Inflammatory macrophage (primary cell): ENCODE measurements at places on chromosomes 2 and 18.

DNA sequence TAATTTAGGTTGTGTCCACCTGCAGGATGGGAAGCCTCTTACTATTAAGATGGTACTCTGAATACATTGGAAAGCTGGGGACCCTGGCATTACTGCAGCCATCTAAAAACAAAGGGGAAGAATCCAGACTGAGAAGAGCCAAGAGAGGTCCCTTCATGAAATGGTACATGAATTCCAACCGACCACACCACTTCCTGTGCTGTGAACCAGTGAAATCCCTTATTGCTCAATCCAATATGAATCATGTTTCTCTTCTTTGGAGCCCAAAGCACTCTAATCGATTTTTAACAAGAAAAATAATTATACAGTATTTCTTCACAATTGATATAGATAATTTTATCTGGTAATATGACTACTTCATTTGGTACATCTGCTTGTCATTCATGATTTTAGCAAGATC, 479.7 kb upstream of the RAB6C start:
- no peak for DNase-seq

DNA sequence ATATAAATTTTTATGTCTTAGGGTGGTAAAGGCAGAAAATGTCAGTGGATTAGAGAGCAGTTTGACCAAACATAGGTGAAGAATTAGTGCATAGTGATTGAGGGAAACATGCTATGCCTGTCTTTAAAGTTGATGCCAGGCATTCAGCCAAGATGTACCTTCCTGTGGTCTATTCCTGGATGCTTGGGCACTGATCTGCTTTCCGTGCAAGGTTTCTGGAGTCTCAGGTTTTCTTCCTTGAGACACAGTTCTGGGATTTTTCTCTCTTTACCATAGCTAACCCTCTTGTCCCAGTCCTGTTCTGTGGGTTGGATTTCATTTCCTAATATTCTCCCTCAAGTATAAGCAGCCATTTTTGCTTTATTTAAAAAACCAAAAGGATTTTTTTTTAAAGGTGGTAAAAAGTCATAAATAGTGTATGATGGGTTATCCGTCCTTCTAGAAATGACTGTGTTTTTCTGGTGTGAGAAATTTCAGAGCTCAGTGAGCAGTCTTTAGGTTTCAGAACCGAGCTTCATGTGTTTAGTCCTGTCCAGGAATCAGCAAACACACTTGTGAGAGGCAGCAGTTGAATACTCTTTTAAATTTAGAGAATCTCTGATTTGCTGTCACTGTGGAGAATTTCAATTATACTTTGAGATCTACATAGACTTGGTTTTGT, 43.0 kb upstream of the CYBRD1 start:
- DNase-seq, result no peak

- no peak for DNase-seq
Observed at GRCh38 chr2:45964906-45965305, 313.4 kb downstream of the PRKCE start.

GRCh38 chr2:103324671-103325070, 562.8 kb downstream of the TMEM182 start:
- no peak for DNase-seq

GRCh38 chr2:190578158-190579057, 43.9 kb upstream of the NEMP2 start:
- no peak for DNase-seq

- no peak for DNase-seq
Observed at GRCh38 chr2:132473174-132473883, 56.7 kb downstream of the GPR39 start.

DNA sequence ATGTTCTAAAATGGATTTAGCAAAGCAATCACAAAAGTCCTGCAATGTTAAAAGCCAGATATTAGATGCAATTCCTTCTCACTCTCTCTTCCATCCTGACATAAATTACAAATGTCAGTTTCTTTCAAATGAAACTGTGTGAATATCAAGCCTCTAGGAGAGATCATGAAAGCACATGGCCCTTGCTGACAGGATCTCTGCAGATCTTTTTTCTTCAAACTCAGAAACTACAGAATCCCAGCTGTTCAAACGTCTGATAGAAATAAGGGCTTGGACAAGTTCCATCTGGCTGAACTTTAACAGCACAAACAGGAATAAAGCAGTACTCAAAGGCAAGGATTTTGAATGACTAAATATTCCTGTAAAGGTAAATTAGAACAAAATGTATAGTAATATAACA, 47.6 kb downstream of the PDE1A start:
- no peak for DNase-seq

DNA sequence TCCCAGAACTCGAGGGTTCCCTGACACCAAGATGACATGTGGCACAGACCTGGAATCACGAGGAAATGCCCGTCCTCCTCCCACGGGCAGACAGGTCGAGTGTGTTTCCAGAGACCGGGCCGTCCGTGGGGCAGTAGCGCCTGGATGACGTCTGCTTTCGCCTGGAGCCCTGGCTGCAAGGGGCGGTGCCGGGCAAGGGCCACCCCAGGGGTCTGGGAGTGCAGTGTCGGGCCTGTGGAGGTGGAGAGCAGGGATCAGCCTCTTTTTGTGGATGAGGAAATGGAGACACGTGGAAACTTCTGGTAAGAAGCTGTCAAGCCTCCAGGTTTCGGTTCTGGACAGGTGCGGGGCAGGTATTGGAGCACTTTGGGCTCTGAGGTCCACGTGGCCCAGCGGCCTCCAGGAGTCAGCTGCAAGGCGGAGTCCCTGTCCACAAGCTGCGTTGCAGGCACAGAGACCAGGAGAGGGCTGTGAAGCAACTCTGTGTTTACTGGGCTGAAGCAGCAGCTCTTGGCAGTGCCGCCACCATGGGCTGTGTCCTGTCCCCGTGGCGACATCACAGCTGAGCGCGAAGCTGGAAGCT, 25.6 kb downstream of the NFATC1 start:
- DNase-seq, result no peak

DNA sequence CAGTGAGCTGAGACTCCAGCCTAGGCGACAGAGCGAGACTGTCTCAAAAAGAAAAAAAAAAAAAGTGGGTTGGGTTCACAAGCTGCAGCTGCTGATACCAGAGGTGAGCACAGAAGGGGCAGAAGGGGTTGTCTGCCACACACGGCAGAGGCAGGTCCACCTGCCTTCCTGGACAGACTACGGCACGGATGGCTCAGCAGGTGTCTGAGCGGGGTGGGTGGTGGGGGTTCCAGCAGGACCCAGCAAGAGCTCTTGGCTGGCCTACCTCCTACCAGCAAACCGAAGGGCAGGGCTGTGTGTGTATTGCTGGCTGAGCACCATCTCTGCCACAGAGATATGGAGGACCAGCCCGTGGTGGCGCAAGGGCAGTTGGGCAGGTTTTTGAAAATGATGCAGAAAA, 130.4 kb upstream of the ASB18 start:
- DNase-seq, result no peak

- no peak for DNase-seq
Observed at GRCh38 chr18:73199151-73199550, 331.4 kb upstream of the NETO1 start.

- DNase-seq, result peak; percentile 43
Observed at GRCh38 chr2:65396348-65397026, 35.9 kb downstream of the SPRED2 start.

DNA sequence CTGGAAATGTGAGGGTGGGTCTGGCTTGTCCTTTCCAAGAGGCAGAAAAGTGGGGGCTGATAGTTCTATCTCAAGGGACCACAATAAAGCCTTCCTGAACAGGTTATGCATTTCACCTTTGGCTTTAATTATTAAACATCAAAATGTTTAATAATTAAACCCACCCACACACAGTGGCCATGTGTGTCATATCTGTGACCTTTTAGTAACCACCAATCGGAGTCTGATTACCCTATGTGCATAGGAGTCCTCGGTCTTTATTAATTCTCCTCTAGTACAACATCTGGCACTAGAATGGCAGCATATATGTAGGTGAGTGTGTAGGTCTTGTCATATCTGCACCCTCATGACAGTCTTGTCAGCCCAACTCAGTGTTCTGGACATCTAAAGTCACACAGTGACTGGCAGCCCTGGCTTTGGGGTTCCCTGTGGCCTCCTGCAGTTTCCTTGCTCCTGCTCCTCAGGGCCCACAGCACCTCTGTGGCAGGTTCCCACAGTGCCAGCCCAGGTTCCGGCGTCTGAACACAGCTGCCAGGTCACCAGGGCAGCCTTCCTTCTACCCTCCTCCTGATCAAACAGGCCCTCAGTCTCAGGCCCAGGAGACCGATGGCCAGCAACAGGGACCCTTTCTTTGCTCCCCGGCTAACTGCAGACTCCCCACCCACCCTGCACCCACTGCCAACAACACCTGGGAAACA, 100.9 kb downstream of the MTCL1 start:
- DNase-seq, result no peak

DNA sequence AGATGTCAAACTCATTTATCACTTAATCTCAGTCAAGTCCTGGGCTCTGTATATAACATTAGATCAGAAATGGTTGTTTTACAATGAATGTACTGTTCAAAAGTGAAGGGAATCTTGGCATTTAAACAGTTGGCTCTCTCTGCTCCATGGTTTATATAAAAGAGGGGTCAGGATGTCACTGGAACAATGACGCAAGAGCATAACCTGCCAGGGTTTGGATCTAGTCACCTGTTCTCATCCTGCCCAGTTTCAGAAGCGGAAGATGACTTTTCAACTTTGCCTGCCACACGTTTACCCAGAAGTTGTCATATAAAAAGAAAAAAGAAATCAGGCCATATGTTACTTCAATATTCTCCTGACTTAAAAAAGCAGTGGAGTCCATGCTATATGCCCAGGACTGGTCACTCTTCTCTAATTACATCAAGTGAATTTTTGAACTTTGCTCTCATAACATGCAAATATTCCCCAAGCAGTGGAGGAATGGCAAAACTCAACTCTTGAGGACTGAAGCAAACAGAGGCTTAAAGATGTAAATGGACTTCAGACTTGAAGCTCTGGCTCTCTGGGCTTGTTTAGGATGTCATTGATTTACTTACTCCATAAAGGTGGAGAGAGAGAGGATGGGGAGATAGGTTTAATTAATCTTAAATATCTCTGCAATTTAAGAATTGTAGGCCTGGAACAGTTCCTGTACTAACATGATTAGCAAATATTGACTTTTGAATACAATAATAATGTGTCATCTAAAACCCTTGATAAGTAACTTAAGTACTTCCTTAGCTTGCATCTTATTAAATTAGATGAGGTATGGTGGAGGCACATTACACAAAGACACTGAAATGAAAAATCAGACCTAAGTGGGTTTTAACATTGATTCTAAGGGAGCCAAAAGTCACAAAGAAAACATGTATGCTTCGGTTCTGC, 58.3 kb downstream of the ETAA1 start:
- DNase-seq, result no peak

GRCh38 chr18:27577752-27578151, 392.6 kb upstream of the CHST9 start:
- DNase-seq, result no peak

DNA sequence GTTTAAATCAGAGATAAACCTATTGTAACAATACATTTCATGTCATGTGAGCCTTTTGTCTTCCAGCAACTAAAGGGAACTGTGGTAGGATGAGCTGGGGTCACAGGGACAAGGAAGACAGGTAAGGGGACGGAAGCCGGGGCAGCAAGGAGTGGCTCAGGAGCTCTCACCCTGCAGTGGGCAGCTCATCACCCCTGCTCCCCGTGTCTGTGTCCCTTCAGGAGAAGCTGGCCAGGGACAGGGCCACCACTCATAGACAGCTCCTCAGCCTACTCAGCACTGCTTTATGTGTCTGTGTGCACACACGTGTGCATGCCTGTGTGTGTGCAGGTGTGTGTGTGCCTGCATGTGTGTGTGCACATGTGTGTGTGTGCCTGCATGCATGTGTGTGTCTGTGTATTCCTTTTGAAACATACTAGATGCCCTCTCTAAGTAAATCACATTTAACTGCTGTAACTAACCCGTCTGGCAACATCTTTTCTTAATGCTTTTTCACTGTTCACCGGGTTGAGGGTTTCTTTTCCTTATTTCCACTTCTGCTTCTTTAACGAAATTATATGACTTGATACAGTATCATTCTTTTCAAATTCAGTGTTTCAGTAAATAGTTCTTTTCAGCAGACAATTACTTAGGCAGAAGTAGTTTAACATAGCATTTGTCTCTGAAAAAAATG, 44.2 kb downstream of the LRRFIP1 start:
- no peak for DNase-seq

- DNase-seq, result peak; percentile 75
Observed at GRCh38 chr2:9261231-9261883, 54.7 kb downstream of the ASAP2 start.

- no peak for DNase-seq
Observed at GRCh38 chr18:35155398-35156117, 85.3 kb upstream of the ZNF397 start.

DNA sequence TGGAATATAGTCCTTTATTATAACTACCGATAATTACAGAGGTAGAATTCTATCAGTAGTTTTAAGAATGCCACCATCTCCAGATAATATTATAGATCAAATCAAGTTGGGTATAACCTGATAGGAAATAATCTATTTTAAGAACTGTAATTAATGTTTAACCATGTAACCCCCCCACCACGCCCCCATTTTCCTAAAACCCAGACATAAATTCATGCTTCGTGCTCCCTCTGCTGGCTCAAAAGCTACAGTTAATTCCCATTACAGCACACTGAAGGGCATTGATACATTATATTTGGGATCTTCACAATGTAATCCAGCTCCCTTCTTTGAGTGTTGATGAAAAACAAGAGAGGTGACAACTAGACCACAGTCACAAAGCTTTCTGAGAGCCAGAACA, 228.0 kb upstream of the SMAD7 start:
- DNase-seq, result peak; percentile 13

DNA sequence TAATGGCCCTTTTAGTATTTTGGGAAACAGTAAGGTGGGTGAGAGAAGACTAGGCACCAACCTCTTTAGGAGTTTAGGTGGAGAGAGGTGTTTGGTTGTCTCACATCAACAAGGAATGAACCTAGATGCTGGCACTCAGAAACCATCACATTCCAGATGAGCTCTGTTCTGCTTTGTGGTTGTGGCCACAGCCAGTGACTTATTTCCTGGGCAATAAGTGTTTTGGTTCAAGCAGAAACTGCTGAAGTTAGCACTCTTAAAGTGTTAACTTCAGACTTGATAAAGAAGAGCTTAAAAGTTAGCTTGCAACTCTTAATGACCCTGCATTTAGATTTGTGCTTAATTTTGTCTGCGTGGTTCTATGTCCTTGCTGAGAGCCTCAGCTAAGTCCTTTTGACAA, 929.2 kb downstream of the SLC4A3 start:
- no peak for DNase-seq

GRCh38 chr2:47225061-47225783, 70.1 kb upstream of the STPG4 start:
- no peak for DNase-seq

DNA sequence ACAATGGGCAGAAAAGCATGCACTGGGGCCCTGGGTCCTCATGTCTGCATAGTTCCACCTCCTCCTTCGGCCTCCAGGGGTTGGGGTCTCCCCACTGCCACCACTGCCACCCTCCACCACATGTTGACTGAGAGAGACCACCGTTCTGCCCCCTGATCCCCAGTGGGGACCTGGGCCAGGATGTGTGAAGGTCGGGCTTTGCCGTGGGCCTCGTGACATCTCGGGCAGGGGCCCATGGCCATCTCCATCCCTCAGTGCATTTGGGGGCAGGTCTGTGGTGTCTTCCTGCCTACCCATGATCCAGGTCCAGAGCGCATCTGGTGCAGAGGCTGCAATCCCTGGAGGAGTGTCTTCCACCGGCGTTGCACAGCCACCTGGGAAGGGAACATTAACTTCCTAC, 166.8 kb upstream of the POU3F3 start:
- no peak for DNase-seq

- DNase-seq, result no peak
Observed at GRCh38 chr2:126852361-126852760, 46.3 kb upstream of the TEX51 start.
